Tibial nerve (tissue), 4 donors: ENCODE measurements at places on chromosomes 6 and 20. TPM values are rescaled to one million over a fixed set of nuclear protein-coding genes. Genes with fewer than 3 reads are reported as not detected.

- no peak for DNase-seq
Measured at GRCh38 chr6:54747955-54748354, 98.6 kb upstream of the FAM83B start.

DNA sequence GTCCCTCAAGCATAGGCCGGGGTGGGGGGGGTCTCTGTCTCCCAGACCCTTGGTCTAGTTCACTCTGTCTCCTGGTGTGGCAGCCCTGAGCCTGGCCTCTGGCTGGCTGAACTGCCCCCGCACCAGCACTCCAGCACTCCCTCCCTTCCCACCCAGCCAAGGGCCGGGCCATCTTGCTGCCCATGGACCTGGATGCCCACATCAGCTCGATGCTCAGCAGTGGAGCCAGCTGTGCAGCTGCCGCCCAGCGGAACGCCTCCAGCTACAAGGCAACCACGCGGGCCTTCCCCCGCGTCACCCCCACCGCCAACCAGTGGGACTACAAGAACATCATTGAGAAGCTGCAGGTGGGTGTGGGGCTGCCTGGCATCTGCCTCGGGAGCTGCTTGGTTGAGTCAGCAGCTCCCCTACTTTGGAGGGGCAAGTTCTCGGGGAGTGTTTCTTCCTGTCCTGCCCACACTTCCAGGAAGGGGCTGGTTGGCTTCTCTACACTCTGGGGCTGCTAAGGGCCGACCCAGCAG lies 28.4 kb downstream of the UQCC2 start:
- DNase-seq = no peak

Gene ZNF292
- 48.3 TPM for total RNA-seq

DNA sequence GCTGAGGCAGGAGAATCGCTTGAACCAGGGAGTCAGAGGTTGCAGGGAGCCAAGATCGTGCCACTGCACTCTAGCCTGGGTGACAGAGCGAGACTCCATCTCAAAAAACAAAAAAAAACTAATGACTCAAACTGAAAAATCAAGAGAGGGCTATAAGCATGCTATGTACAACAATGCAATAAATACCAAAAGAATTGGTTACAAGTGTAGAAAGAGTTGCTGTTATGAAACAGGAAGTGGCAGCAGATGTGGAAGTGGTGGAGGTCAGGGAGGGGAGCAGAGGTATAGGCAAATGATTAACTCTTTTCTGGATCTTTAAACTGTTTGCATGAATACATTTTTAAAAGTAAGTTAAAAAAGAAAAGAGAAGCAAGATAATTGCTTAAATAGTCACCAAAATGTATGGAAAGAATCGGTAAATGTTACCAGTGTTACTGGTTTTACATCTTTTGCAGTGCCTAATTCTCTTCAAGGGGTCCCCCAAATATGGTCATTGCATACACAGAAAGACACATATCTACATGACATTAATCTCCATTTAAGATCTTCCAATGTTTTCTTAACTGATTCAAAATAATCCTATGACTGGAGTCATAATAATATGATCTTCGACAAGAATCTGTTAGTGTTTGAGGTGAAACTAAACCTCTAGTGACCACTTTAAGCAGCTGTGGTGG lies 15.0 kb downstream of the CALHM6 start:
- DNase-seq = no peak

GRCh38 chr20:59136027-59136426 lies 27.6 kb upstream of the ZNF831 start:
- DNase-seq = no peak

DNA sequence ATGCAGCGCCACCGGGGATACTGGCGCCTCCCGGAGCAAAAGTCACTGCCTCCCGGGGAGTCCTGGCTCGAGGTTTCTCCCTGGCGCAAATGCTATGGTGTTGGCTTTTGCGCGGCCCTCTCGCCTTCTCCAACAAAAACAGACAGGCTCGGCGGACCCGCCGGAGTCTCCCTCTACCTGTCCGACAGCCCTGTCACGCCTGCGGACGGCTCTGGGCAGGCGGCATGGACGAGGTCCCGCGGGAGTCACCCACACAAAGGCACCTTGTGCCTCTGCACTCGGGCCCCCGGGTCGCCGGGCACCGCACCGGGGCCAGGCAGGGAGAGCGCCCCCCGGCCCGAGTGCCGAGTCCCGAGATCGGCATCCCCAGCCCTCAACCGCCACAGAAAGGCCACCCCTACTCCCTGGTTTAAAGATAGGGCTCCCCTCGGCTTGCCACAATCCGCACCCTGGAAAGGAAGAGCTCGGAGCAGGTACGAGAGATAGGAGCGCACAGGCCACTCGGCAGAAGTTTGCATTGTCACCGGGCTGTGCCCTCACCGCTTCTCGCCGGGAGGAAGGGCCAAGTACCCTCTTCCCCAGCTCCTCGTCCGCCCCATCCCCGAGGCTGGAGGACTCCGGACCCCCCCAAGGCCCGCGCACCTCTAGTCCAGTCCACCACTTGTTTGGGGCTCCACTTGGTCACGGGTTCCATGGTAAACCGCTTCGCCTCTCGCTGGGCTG lies 903 bp downstream of the CNKSR3 start:
- DNase-seq = no peak

DNA sequence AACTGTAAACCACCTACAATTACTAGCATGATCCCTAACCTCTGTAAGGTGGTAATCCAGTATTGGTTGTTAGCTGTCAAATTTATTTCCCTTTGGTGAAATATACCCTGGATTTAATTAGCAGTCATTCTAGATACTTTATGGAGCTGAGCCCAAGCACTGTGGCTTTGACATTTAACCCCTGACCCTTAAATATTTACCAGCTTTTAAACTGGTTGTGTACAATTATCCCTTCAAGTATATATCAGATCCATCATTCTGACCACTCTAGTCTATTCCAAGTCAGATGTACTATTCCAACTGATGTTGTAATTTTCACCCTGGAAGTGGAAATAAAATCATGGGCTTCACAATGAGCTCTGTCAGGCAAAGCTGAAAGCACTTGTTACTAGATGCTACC lies 229.6 kb downstream of the FOXC1 start:
- DNase-seq = no peak

DNA sequence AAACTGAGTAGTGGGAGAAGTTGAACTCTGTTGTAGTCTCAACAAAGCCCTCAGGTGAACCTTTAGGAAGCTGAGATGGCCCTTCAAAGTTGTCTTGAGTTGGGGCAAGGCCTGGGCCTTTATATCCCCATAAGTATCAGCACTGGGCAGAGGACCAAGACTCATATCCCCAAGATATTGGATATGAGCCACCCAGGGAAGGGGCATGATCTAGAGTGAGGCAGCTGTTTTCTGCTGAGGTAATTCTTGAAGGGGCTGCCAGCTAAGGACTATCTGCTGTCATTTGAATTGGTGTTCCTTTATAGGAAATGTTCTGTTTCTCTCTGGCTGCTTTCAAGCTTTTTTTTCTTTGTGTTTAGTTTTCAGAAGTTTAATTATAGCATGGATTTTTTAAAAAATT lies 140.7 kb upstream of the FLRT3 start:
- DNase-seq = no peak
